ENCODE measurements at places on chromosomes 16 and 17.

DNA sequence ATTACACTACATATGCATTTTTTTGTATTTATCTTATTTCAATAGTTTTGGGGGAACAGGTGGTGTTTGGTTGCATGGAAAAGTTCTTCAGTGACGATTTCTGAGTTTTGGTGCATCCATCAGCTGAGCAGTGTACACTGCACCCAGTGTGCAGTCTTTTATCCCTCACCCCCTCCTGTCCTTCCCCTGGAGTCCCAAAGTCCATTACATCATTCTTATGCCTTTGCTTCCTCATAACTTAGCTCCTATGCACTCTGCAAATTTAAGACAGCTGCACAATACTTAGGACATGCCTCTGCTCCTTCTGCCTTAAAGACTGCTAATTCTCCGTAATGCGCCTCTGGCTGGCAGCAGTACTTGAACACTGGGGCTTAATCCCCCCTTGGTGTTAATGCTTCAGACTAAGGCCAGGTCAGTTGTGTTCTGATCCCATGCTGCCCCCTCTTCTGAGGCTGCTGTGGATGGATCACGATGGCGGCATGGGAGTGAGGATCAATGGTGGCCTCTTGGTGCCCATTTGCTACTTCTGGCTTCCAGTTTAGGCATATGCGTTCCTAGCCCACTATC is 146.2 kb downstream of the PARN start:
- DNase-seq = no peak

DNA sequence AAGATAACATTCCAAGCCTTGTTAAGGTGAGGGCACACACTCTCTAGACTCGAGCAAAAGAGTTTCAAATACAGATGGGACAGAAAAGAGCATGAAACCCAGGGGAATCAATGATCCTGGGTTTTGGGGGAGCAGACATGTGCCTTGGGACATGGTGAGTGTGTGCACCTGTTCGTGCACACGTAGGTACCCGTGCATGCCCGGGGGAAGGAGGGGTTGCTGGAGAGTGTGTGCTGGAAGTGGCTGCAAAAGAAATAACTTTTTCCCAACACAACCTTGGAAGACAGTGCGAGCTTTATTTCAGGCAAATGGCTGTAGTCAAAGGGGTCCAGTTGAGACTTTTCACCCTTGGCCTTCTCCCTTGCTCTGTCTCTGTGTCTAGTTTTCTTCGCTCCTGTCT is 62.6 kb downstream of the C16orf78 start:
- DNase-seq = no peak

DNA sequence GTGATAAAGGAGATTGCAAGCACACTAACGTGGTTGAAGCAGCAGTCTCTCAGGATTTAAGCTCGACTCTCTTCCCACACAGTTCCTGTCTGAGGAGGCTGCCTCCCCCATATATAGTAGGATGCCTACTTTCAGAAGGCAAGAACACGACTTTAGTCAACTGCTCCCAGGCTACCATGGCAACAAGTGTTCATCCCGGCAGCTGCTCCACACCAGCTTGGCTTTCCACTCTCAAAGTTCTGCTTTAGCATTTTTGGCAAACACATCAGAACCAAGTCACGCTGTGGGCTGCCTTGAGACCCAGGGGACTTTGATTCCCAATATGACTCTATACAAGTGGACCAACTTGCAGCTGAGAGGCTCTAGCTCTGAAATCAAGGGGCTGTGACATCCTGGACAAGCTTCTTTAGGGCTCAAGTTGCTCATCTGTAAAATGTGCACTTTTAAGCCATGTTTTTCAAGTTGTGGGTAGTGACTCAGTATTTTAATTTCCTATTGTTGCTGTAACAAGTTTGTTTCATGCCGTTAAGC is 16.5 kb downstream of the ZP2 start:
- DNase-seq = no peak

- DNase-seq = no peak
Measured at GRCh38 chr17:57603978-57604377, 141.1 kb downstream of the CCDC182 start.

- DNase-seq = no peak
Measured at GRCh38 chr17:78250891-78251772, 19.7 kb downstream of the TMEM235 start.

DNA sequence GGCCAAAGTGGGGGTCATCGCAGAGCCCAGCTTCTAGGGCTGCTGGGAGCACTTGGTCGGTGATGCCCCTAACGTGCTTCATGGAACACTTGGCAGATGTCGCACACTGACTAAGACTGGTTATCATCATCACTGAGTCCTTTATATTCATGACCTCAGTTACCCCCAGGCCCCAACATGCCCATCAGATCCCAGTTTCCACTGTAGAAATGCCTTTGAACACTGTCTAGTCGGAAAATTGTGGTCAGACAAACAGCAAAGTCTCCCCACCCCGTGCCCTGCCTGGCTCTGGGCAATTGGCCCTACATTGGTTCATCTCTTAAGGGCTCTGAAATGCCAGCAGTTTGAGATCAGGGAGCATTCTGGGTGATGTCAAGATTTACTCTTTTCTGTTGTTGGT is 51.3 kb downstream of the NKD1 start:
- no peak for DNase-seq

- DNase-seq = no peak
Measured at GRCh38 chr16:57102888-57103851, 10.8 kb downstream of the CPNE2 start.

GRCh38 chr16:28313587-28313986 is 21.3 kb downstream of the SBK1 start:
- no peak for DNase-seq

GRCh38 chr17:75531721-75532072 is 6.2 kb downstream of the LLGL2 start:
- no peak for DNase-seq
